ENCODE measurements at places on chromosomes 1 and 21.

DNA sequence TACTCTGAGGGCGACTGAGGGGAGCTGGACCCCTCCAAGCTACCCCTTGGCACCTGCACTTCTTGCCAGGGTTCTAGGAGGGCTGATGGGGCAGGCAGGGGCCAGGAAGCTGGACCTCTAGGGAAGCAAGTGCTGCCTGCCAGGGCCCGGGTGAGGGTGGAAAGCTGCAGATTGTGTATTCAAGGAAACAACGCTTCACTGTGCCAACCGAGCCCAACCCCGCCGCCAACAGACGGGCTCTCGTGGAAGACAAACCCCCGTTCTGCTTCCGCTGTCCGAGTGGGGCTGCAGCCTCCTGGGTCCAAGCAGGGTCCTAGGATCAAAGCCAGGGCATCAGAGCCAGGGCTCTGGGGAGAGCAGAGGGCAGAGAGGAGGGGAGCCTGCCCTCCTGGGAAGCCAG, 3.2 kb downstream of the EFHD2 start:
- no peak for DNase-seq

DNA sequence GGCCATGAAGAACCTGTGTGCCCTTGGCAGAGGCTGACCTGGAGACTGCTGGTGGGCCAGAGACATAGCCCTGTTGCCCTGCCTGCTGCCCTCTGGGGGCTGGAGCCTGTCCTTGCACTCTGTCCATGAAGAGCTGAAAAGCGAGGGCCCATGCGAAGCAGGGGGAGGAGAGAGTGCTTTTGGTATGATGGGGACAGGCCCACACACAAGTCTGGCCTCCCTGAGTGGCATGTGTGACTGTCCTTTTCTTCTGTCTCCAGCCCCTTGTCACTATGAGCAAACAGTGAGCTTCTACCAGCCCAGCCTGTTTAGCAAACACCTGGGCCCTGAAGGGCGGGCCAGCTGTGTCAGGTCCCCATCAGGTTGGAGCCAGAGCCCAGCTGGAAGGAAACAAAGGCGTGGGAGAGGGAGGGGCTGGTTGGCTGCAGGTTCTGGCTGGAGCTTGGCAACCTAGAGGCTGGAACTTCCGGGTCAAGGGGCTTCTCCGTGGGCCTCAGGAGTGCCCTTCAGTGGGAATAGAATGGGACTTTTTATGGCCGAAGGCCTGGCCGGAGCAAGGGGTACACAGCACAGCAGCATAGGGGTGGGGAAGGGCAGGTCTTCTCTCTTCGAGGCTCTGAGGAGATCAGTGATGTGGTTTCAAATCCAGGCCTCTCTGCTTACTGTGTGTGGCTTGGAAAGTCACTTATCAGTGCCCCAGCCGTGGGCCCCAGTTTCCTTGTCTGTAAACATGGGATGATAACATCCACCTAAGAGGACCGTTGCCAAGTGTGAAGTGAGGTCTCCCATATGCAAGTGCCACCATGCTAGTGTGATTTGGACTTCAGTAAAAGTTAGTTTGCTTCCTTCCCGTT, 14.3 kb downstream of the QSOX1 start:
- DNase-seq, result peak; percentile 57

DNA sequence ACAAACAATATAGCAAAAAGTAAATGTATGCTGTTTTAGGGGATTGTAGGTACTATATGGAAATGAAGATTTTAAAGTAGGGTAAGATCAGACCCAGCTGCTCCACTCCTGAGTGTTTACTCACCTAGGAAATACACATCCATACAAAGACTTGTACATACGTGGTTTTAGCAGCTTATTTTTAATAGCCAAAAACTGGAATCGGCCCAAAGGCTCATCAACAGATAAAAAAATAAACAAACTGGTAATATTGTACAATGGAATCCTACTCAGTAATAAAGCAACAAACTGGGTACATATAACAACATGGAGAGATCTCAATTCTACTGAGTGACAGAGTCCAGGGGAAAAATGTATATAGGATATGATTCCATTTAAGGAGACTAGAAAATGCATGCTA, 179.2 kb upstream of the TMEM51 start:
- DNase-seq, result no peak

DNA sequence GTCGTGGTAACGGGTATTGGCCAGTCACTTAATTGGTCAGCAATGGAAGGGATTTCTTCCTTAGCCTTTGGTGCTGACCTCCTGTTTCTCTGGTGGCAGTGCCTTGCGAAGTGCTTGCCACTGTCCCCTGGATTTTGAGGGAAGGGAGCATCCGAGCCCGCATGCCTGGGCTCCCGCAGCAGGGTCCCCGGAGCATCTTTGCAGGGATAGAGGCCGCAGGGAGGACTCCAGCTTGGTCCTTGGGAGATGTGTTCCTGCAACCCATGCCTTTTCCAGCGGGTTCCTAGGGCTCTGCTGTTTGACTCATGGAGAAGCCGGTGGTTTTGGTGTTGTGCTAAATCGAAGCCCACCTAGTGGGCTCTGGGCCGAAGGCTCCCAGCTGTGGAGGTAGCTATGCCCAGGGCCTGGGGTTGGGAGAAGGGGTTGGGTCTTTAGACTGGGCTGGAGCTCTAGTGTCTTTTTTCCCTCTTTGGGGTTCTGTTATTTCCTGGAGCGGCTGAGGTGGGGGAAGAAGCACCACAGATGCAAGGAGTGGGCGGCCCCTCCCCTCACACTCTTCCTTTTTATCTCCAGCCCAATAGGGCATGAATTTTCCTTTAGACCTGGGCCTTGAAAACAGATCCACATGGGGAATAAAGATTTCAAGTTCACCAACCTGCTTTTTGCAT, 39.0 kb downstream of the PIK3CD start:
- DNase-seq, result no peak

DNA sequence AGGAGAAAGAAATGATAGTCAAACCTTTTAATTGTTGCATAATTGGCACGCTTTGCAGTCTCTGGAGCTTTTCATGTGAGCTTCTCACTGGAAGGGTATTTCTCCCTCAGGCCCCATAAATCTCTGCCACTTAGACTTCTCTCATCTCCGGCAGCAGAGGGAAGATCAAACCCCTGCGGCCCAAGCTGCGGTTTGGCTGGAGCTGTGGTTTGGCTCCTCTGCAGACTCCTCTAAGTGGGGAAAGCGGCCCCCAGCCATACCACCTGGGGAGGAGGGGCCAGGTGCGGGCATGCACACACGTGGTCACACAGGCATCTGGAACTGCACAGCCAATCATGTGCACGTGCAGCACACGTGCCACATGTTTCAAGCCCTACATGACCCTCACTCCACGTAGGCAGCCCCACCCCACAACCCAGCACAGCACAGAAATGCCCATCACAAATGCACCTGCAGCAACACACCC, 58.3 kb downstream of the UBE2T start:
- peak; percentile 92 for DNase-seq

DNA sequence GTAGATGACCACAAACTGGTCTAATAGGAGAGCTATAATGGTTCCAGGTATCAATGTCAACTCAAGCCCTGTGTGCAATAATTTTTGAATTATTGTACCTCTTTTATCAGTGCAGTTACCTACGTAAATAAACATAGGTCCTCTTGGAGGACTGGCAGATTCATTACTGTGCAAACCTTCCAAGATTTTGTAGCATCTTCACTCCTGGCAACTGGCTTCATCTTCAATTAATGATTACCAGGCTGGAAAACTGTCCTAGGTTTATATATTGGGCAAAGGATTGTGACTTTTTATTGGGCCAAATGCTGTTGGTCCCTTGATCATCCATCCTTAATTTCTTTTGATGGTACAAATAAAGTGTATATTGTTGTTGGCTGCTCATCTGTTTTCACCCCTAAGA, 35.6 kb downstream of the C4BPA start:
- no peak for DNase-seq

GRCh38 chr21:29145852-29146453, 15.5 kb downstream of the MAP3K7CL start:
- no peak for DNase-seq

DNA sequence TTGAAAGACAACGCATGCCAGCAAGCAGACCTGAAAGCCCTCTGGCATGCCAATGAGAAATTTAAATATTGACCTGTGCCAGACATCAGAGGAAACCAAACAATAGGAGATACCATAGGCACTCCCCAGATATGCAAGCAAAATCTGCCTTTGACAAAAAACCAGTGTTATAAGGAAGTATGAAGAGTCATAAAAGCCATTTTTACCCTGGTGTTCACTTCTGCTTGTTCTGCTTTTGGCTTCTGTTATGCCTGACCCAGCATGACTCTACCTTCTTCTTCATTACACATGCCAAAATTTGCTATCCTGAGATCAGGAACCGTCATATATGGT, 26.4 kb downstream of the NPHS2 start:
- DNase-seq, result no peak

GRCh38 chr1:51305371-51305823, 25.0 kb downstream of the TTC39A start:
- DNase-seq, result no peak

- peak; percentile 98 for DNase-seq
These were observed 28.5 kb upstream of the EPS8L3 start for GRCh38 chr1:109792056-109792831.

- DNase-seq, result peak; percentile 2
These were observed 346.2 kb upstream of the LRRC7 start for GRCh38 chr1:69221524-69221923.

DNA sequence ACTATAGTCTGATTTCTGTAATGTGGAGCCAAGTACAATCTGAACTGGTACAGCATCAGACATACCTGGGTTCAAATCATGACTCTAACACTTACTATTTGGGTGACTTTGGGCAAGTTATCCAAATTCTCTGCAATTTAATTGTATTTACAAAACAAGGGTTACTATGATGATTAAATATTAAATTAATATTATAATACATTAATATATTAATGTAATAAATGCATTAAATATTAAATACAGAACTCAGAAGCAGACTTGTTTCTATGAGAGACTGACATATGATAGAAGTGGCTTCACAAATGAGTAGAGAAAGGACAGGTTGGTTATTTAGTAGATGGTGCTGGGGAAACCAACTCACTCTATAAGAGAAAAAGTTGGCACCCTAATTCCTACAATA, 27.3 kb upstream of the OTUD3 start:
- no peak for DNase-seq

DNA sequence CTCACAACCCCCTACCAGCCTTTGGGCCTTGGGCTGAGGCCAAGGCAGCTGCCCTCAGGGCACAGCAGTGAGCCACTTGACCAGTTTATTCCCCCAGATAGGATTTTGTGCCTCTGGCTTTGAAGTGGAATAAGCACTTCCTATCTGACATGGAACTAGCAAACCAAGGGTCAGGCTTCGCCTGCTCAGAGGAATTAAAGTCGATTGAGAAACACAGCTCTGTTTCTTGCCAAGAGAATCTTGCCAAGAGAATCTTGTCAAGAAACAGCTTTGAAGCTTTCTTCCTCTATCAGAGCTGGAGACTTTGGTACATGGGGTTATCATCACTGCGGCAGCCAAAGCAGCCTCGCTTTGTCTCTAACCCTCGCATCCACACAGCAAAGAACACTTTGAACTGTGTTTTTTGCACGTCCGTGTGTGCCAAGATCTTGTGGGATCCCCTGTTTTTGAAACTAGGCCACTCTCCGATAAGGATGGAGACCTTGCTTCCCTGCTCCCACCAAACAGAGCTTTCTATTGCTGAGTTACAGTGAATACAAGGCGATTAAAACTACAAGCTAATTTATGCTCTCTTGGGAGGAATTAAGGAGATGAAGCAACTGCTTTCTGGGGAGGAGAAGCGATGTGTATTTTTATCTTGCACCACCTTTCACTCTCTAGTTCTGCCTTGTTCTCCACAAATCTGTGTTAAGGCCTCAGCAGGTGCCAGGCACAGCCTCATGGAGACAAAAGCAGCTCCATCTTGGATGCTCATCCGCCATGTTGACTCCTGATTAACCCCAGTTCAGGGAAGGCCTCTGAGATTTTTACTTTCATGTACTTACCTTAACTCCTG, 67.3 kb downstream of the RHOU start:
- no peak for DNase-seq

- no peak for DNase-seq
These were observed 291.3 kb downstream of the RRAGC start for GRCh38 chr1:38568061-38568857.

GRCh38 chr1:214454569-214455396, 96.6 kb downstream of the PTPN14 start:
- DNase-seq, result peak; percentile 92

DNA sequence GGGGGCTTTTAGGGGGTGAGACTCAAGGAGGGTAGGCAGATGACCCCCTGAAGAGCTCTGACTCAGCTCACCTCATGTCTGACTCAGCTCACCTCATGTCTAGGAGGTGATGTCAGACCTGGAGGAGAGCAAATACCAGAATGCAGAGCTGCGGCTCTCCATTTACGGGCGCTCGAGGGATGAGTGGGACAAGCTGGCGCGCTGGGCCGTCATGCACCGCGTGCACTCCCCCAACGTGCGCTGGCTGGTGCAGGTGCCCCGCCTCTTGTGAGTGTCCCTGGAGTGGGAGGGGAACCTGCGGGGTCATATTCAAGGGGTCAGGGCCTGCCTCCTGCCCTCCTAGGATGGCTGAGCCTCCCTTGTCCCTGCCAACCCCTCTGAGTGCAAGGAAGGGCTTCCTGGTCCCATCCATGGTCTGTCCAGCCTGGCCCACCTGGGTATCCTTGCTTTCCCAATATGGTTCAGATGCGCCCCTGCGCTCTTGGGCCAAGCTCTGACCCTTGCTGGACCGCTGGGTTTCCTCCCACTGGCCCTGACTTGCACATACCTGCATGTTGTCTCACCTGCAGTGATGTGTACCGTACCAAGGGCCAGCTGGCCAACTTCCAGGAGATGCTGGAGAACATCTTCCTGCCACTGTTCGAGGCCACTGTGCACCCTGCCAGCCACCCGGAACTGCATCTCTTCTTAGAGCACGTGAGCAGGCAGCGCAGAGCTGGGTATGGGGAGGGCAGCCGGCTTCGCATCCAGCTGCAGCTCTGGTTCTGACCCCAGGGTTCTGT, 9.1 kb downstream of the AMPD2 start:
- DNase-seq, result peak; percentile 91

GRCh38 chr1:214296860-214297745, 16.1 kb downstream of the SMYD2 start:
- peak; percentile 60 for DNase-seq

DNA sequence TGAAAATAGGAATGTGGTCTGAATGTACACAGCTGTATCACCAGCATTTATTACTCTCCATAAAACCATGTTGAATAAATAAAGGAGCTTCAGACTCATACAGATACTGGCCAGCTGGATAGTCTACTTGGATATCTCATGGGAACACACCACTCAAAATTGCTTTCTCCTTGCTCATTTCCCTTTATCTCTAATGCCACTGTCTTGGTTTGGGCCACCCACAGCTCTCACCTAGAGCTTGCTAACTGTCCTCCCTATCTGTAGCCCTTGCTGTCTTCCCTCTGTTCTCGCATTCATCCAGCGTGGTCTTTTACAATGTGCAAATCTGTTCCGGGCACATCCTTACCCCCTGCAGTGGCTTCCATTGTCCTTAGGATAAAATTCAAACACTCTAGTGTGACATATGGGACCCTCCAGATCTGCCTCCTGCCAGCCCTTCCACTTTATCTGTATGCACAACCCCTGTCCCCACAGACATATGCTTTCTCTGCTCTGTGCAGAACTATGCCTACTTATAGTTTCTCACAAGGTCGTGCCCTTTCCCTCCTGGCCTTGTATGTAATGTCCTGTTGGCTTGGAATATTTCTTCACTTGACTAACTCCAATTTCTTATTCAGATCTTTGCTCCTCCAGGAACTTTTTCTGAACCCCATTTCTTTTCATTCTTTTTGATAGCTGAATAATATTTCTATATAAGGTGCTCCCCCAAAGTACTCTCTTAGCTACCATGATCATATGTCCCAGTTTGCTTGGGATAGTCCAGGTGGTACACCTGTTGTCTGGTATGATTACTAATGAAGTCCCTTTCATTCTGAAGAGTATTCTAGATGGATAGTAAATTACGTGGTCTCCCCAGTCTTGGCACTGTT, 2.9 kb downstream of the FLVCR1 start:
- DNase-seq, result peak; percentile 13

- DNase-seq, result no peak
These were observed 10.0 kb downstream of the WNT3A start for GRCh38 chr1:228016653-228017355.

Measured in Daoy (cell line).